ENCODE measurements at places on chromosomes 1 and 21. TPM values are rescaled to one million over a fixed set of nuclear protein-coding genes. Genes with fewer than 3 reads are reported as not detected.
A peak's percentile ranks its signal among the peaks of the same experiment; 100 is the strongest.

DNA sequence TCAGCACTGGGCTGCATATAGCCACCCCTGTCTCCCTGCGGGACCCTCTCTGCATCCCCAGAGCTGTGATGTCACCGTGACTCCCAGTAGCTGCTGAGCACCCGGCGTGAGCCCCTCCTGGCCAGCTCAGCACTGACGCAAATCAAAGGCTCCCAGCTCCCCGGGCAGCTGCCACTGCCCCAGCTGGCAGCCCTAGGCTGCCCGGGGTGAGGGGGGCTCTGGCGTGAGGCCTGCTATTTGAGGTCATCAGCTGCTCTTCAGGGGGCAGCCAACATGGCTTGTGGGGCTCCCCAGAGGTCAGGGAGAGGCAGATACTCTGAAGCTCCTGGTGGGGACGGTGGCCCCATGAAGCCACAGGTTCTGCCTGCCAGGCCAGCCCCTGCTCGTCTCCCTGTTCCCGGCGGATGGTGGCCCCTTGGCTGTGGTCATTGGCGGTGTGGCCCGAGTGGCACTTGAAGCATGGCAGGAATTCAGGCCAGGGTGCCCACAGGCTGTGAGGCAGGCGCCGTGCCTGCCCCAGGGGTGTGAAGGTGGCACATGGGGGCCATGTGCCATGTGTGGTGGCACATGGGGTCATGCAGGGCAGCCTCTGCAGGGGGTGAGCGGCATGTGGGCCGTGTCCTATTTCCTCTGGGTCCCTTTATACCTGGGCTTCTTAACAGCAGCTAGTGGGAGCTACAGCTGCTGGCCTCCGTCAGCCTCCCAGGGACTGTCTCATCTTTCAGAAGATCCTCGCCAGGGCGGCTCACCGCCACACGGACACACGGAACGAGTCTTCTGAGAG is 85.4 kb downstream of the SIK1 start:
- DNase-seq: no peak

DNA sequence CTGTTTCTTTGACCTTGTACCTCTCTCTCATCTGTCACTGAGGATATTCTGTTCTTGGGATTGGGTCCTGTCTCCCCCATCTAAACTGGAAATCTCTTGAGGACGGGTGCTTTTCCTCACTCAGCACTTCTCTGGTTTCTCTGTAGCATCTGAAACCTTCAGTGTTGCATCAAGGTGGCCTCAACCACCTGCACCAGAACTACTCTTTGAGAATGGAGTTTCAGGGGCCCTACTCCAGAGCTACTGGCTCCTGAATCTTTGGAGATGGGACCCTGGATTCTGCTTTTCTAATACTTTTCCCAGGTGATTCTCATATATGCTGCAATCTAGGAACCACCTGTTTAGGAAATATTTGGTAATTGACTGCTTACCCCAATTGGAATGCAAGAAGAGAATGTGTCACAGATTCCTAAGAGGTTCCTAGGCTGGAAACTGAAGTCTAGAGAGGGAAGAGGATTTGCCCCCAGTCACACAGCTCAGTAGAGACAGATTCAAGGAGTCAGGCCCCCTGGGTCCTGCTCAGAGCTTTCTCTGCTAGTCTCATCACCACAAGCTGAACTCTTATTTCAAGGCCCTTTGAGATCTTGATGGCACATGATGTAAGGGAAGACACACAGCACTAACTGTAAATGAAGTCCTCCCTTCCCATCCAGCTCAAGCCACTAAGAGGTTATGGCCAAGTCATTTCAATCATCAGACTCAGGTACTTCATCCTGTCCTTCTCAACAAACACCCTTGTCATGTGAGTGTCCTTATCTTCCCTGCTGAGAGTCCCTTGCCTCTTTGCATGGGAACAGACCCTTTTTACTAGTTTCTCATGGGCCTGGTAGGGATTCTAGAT is 48.7 kb downstream of the EIF2D start:
- DNase-seq: no peak

- DNase-seq: no peak
Observed at GRCh38 chr1:51699391-51699790, 82.5 kb downstream of the OSBPL9 start.

- no peak for DNase-seq
Observed at GRCh38 chr1:234504969-234505768, 26.2 kb upstream of the TARBP1 start.

- DNase-seq: no peak
Observed at GRCh38 chr1:14970115-14970798, 183.3 kb upstream of the TMEM51 start.

DNA sequence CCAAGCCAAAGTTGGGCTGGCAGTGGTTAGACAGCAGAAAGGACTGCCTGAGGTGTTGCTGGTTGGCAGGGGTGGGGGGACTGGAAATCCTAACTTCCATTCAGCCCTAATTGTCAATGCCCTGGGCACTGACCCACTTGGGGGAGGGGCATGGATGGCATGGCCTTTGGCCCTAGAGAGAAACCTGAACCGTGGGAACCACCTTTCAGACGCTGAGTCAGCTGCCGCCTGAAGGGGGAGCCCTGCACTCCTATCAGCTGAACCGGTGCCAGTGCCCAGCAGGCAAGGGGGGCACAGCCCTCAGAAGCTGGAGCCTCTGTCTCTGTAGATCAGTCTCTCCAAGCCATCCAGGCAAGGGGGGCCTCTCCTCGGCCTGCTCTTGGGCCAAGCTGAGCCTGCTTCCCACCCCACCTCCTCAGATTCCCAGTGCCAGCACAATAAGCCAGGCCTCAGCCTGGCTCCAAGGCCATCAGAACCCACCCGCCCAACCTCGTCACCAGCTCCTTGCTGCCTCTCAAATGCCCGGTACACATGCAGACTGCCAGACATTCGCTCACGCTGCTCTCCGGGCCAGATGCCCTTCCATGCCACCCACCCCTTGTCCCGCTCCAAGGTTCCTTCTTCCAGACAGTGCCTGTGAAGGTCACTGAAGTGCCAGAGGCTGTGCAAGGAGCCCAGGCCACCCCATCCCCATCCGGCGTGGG is 11.6 kb downstream of the TINAGL1 start:
- DNase-seq: peak; percentile 34

- peak; percentile 36 for DNase-seq
Observed at GRCh38 chr1:107430540-107431228, 289.8 kb downstream of the NTNG1 start.

GRCh38 chr1:39409055-39409816 is 82.2 kb upstream of the BMP8A start:
- peak; percentile 45 for DNase-seq

DNA sequence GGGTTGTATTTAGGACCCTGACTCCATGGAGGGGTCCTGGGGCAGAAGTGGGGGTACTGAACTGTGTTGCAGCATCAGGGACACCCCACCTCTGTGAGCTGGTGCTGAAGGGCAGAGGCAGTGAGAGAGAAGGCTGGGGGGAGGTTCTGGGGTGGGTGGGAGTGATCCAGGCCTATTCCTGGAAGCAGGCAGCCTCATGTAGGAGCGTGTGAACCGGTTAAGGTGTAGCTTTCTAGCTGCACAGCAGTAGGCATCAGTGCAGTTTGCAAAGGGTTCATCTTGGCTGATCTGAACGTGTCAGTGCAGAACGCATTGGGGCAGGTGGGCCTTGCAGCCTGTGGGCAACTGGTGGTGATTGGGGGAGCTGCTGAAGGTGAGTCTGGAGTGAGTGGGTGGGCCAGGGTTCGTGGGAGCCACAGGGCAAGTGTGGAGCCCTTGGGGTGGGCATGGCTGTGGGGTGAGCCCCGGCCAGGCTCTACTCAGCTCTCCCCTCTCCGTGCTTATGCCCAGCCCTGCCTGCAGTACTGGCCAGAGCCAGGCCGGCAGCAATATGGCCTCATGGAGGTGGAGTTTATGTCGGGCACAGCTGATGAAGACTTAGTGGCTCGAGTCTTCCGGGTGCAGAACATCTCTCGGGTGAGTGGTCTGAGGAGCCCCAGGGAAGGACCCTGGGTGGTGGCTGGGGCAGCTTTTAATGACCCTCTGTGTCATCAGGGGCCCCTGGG is 86.7 kb downstream of the PTPRU start:
- DNase-seq: no peak

The MIXL1 gene
- total RNA-seq: not detected

The TNFRSF8 gene
- not detected for total RNA-seq
